Stimulated activated CD8-positive, alpha-beta memory T cell treated with anti-CD3 and anti-CD28 coated beads, Interleukin-4, amount 100 ng/mL, for 4 hours (primary cell): ENCODE measurements at places on chromosomes 16 and 17.

DNA sequence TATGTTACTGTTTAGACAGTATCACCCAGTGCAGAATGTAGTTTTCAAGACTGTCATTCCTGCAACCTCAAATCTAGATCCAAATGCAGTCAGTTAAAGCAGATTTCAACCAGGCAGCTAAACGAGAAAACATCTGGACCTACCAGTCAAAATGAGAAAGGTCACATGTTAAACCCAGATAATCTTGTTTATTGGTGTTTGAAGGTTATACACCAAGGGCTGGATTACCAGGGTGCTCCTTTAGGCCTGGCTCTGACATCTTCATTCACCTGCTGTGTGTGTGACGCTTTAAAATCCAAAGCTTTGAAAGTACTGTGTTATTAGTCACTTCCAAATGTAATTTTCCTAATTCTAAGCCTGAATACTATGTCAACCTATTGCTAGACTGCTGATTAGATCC, 54.9 kb downstream of the IKZF3 start:
- DNase-seq, result no peak

- no peak for DNase-seq
These were observed 2.3 kb upstream of the ALKBH5 start for GRCh38 chr17:18181358-18181757.

- no peak for DNase-seq
These were observed 25.8 kb upstream of the TNFSF12 start for GRCh38 chr17:7523033-7523432.

- DNase-seq, result no peak
These were observed 59.2 kb upstream of the LYRM9 start for GRCh38 chr17:27952366-27952765.

- no peak for DNase-seq
These were observed 44.2 kb downstream of the HELZ start for GRCh38 chr17:67200727-67201301.

DNA sequence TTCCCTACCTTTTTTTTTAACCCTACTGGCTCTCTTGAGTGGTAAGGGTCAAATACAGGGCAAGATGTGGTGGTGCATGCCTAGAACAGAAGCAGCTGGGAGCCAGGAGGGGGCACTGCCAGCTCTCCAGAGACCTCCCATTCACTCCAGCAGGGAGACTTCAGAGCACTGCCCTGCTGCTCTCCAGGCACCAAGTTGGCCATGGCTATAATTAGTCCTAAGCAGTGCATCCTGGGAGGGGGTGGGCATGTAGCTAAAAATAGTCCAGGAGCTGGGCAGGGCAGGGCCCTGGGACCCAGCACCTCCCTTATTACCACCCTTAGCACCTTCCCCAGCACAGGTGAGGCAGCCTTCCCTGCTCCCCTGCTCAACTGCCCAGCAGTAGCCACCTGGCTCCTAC, 3.5 kb downstream of the CORO6 start:
- DNase-seq, result no peak

DNA sequence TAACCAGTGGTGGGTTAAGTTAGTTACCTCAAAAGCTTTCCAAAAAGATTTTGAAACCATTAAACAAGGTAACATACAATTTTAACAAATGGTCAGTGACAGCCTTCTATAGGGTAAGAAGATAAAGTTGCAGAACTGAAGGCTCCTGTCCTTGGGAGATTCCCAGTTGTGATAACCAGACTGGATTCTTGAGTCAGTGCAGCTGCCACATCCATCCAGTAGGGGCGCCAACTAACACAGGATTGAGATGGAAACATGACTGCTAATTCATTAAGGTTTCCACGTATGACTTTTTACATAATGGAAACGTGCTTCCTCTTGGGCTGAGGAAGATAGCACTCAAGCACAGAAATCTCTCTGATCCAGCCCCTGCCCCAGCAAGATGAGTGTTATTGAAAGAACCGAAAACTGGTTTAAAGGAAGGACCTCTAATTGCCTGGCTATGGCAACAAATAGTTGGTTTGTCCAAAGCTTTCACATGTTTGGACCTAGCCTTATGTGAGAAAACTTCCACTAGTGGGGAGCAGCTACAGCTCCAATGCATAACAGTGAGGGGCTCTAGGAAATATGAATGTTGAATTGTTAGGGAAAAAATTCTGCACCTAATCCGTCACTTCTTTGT, 269.8 kb upstream of the MYOCD start:
- DNase-seq, result no peak

DNA sequence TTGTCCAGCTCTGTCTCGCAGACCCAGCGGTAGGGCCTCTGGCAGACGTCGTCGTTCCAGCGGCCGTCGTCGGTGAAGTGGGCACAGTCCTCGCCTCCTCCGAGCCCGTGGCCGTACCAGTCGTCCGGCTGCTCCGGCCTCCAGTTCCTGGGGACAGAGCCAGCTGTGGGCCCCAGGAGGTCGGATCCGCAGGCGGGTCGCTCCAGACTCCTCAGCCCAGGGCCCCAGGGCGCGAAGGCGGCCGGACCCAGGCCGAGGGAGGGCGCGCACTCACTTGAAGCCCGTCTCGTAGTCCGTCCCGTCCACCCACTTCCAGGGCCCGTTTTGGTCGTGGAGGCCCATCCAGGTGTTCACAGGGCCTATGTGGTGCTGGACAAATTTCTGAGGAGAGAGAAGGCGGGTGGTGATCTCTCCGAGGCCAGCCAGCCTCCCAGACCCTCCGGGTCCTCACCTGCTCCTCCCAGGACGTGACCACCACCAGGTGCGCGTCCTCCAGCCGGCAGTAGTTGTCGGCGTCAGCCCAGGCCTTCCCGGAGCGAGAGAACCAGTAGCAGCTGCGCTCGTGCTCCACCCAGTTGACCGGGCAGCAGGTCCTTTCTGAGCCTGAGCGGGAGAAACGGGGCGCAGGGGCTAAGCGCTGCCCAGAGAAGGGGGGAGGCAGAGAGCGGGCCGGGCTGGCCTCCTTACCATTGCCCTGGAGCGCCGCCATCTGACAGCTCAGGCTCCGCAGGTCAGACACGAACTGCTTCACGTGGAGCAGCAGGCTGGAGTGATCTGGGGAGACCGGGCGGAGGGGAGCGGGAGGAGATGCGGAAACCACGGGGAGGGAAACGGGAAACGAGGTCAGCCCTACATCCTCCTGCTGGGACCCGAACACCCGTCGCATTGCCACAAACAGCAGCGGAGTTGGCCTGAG, 5.2 kb downstream of the ASGR1 start:
- DNase-seq, result no peak

DNA sequence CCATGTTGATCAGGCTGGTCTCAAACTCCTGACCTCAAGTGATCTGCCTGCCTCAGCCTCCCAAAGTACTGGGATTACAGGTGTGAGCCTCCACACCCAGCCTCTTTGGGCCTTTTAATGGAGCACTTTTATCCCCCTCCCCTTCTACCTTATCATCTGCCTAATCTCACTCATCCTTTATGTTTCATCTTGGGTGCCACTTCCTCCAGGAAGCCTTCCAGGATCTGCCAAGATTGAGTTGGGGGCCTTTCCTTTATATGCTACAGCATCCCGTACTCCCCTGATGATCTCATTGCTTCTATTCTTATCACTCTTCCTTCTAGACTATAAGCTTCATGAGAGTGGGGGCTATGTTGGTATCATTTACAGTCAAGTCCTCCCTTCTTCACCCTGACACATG, 192.8 kb upstream of the WSCD1 start:
- no peak for DNase-seq

DNA sequence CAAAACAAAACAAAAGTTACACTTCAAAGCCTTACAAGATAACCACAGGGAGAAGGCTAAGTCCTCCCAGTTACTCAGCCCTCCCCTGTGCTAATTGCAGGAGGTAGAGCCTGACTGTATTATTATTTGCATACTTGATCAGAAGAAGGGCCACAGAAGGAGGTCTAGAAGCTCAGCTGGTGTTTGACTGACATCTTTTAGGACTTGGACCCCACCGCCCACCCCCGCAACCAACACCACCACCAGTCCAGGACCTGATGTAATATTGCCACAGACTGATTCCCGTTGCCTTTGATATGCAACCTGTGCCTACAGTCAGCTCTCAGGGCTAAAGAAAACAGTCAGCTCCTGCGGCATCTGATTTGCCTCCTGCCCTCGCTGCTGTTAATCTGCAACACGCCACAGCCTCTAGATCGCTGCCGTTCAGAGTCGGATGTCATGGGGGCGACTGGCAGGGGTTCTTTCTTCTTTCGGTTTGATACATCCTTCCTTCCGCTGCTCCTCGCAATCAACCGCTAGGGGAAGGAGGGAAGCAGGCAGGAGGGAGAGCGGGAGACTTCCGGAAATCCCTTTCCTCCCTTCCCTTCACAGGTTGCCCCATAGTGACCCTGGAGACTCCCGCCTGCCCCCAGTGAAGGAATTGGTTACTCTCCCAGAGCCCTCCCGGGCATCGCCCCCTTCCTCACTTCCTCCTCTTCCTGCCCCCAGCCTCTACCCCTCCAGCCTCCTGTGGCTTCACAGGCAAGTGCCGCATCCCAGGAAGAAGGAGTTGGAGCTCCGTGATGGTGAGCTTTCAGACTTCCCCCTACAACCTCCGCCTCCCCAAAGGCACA, 90.5 kb upstream of the SOX9 start:
- DNase-seq, result no peak

- DNase-seq, result no peak
These were observed at the start of gene PDE6G for GRCh38 chr17:81656118-81656743. PDE6G (minus strand) TSS chr17:81656542; CDS start chr17:81653305, 3,237 bp downstream.

- no peak for DNase-seq
These were observed 27.1 kb downstream of the OGFOD1 start for GRCh38 chr16:56478281-56479049.

- DNase-seq, result no peak
These were observed 109.3 kb upstream of the SOX9 start for GRCh38 chr17:72011561-72011960.

- no peak for DNase-seq
These were observed 8.4 kb downstream of the DPEP1 start for GRCh38 chr16:89621698-89622409.

GRCh38 chr17:28499364-28499664, 6.8 kb upstream of the FOXN1 start:
- no peak for DNase-seq

DNA sequence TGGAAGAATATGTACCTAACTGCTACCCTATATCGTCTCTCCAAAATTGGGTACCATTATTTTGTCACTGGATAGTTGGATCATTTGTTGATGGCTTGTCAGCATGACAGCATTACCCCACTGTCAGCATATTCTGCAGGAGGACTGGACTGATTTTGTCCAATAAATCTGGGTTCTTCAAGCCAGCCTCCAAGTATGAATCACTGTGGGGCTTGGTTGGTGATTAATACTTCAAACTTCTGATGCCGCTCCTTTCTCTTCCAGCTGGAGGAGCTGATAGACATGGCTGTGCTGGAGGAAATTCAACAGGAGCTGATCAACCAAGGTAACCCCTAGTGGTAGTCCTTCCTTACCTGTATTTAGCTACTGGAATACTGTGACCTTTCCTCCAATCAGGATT, 2.5 kb downstream of the RPAIN start:
- no peak for DNase-seq

- DNase-seq, result no peak
These were observed 6.1 kb upstream of the SERPINF2 start for GRCh38 chr17:1736348-1737281.

- DNase-seq, result no peak
These were observed 41.4 kb upstream of the MMP2 start for GRCh38 chr16:55437625-55438024.

GRCh38 chr16:72291531-72291981, 119.6 kb upstream of the PMFBP1 start:
- DNase-seq, result no peak

GRCh38 chr17:20156196-20157000, 147.2 kb downstream of the SPECC1 start:
- no peak for DNase-seq

GRCh38 chr16:84459533-84459894, 44.9 kb downstream of the MEAK7 start:
- no peak for DNase-seq

- DNase-seq, result no peak
These were observed 59.5 kb downstream of the CHD9NB start for GRCh38 chr16:52993179-52993578.

DNA sequence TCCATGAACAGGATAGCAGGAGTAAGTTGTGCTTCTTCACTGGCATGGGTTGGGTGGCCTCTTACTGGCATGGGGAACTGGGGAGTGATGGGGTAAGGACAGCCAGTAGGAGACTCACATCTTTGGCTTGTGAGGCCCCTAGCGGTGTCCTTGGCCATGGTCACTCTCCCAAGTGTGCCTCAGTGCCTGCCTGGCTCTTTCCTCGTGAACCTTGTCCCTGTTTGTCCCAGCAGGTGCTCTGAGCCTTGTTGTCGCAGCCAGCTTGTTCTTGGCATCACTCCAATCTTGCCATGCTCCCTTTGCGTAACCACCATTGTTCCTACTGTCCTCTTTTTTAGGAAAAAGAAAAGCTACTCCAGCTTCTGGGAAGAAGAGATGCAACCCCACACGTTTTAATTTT, 53.6 kb upstream of the SDK2 start:
- no peak for DNase-seq

DNA sequence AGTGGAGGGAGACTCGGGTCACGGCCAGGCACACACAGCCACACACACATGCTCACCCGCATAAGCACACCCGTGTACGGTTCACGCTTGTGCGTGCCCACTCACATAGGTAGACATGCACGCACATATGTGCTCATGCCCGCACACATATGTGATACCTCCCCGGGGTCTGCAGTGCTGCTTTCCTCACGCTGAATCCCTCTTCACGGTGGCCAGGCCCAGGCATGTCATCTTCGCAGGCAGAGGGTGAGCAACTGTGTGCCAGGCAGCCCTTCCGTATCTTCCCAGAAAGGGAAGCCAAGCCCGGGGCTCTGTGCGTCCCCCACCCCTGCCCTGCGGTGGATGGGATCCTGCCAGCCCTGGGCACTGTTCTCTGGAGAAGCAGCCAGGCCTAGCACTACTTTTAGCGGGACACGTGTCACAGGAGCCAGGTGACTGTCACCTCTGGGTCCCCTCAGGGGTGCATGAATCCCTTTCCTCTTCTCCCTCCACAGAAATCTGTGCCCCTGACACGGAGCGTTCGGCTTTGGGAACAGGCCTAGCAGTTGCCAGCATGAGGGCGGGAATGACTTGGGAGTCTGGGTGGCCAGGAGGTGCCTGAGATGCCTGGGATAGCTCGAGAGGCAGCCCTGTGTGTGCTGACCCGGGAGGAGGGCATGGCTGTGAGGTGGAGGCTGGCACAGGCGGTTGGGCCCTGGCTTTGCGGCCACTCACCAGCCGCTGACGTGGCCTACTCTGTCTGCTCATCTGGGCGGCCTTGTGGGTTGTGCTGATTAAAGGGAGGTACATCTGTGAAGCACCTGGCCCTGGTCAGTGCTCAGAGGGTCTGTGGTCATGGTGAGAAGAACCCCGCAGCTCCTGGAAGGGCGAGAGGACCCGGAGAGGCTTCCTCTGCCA, 47.5 kb downstream of the BAIAP2 start:
- DNase-seq, result no peak

DNA sequence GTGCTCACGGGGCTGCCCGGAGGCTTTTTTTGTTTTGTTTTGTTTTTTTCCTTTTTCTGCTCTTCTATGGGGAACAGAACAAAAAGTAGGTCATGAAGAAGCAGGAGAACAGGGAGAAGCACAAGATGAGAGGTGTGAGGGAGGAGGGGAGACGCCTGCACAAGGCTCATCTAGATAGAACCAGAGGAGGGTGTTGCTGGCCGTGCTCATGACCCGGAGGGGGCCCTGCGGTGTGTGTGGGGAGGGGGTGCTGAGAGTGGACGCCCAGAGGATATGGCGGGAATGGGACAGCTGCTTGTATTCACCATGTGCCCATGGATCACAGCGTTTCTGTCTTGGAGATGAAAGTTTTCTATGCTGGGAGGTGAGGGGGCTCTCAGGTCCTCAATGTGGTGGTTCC, 183.7 kb downstream of the FOXL1 start:
- no peak for DNase-seq
